ENCODE measurements at places on chromosomes 3 and 15.

DNA sequence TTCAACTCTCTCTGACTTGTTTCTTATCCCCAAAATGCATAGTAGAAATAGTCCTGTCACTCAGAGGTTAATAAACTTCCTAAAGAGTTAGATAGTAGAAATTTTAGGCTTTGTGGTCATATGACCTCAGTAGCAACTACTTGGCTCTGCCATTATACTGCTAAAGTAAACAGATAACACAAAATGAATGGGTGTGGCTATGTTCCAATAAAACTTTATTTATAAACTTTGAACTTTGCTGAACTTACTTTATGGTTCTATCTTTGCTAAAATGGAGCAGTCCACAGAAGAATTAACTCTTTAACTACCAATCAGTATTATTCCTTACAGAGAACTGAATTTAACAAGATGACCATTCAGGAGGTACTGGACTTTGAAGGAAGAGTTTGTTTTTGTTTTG lies 393.6 kb upstream of the CDIN1 start:
- no peak for DNase-seq

GRCh38 chr15:70788114-70789049 lies 25.0 kb upstream of the UACA start:
- DNase-seq: no peak

DNA sequence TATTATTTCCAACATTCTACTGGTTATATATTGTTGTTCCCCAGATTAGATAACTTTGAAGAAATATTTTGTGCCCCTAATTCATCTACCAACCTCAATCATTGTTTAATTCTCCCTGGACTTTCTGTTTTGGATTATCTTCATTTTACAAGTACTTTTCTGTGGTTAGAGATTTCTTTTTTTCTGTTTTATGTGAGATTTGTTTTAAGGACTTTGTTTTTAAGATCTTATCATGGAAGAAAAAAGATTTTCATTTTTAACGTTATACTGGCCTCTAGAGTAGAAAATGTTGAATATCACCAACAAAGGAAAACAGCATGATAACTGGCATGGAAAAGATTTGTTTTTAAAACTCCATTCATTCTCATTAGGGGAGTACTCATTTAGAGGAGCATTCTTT lies 210.9 kb upstream of the KCNMB2 start:
- DNase-seq: no peak

DNA sequence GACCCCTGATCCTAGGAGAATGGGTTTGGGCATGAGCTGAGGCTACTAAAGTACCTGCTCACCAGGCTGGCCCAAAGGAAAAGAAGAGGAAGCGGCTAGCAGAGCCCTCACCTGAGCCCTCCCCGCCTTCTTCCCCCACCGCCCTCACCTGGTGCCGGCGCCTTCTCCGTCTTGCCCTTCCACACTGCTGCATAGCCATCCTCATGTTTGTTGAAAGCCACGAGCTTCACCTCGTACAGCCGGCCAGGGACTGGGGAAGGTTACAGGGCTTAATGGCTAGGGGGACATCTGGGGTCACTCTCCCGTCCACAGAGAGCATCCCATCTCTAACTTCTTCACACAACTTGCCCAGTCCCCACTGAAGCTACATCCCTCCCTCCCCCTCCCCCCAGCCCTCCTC lies 13.9 kb upstream of the IGDCC3 start:
- no peak for DNase-seq

DNA sequence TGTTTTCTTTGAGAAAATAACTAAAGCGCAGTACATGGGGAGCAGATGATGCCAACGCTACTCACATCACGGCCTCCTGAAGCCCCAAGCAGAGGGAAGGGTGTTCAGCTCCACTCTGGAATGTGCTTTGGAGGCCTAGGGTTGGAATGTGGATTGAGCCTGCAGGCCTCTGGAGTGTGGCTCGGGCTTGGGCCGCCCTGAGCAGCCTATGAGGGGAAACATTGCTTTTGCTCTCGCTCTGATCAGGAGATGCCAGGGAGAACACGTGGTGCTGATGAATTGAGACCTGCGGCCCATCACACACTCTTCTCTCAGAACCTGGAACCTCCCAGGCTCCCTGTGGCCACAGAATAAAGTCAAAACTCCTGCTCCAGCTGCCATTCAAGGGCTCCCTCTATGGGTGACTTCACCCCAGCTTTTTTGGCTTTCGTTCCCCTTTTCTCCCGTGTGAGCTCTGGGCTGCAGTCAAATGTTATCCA lies 23.3 kb downstream of the CCDC13 start:
- DNase-seq: no peak

GRCh38 chr15:38378161-38378560 lies 75.8 kb upstream of the FAM98B start:
- DNase-seq: no peak

DNA sequence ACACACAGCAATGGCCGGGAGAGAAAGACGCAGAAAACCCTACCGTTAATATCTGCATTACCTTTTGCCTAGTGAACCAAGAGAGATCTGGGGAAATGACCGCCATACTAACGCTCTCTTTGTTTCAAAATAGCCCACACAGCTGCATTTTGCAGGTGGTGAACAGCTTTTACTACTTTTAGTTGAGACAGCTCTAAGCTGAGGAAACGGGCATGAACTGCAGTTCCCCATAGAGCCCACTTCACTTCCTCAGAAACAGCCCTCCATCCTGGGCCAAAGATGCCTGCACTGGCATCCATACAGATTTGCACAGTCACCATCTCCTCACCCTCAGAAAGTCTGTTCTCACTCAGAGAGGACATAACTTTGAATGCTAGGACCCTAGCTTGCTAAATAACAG lies 45.0 kb downstream of the ZNF860 start:
- DNase-seq: no peak

GRCh38 chr3:126999383-126999782 lies 16.5 kb downstream of the PLXNA1 start:
- no peak for DNase-seq

DNA sequence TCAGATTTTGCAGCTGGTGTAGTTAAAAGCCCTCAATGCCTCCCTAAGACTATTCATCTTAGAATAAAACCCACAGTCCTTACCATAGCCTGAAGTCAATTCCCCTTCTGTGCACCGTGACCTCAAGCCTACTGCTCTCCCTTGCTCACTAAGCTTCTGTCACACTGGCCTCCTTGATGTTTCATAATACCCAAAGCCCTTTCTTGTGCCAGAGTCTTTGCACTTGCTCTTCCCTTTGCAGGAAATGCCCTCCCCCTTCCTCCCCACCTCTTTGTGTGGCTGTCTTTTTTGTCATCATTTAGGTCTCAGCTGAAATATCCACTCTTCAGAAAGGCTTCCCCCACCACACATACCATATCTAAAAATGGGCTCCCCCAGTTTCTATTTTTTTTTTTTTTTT lies 4.2 kb upstream of the PLEKHO2 start:
- peak; percentile 69 for DNase-seq

GRCh38 chr3:39347586-39347876 lies 18.0 kb downstream of the CCR8 start:
- no peak for DNase-seq

GRCh38 chr15:49877117-49877872 lies 241.7 kb downstream of the ATP8B4 start:
- DNase-seq: no peak

DNA sequence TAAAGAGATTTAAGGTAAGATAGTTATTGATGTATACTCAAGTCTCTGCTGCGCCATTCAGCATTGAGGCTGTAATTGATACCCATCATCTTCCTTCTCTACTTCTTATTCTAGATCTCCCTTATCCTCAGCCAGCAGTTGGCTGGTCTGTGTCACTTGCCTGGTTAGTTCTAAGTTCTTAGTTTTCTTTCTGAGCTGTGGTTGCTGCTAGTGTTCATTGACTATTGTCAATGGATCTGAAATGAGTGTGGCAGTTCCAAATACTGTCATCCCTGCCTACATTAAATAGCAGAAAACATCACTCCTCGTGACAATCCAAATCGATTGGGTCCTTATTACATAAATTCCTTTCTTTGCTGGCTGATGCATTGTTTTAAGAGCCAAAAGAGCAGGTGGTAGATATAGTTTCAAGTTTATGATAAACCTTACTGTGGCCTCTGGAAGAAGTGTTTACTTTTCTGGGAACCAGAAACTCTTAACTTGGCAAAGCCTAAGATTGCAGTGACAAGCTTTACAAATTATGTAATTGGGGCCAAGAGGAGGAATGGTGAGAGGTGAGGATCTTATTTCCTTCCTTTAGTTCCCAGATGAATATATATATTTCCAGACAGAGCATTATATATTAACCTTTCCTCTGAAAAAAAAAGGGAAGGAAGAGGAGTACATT lies 168.0 kb downstream of the GMNC start:
- no peak for DNase-seq

DNA sequence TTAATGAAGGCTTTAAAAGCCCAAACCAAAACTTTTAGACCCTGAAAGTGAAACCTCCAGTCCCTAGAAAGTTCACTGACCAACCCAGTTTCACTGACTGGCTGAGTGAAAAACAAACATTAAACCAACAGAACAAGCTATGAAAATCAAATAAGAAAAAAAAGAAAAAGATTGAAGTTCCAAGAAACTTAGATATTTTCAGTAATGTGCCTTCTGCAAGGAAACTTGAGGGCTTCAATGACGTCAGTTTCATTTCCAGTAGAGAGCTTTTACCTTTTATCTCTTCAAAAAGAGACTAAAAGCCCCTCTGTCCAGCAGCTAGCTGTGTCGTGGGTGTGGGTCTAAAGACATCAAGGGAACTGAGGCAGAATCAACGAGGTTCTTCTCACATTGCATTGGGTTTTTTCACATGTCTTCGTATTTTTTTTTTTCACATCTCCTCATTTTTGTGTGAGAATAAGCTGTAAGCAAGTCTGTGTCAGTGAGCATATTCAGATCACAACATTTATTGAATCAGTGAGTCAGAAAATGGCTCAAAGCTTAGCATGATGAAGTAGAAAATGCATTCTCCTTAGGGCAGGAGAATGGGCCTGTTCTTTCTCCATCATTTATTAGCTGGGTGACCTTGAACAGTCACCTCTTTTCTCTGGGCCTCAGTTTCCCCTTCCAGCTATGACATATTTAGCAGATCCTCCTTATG lies 54.8 kb upstream of the BCL6 start:
- peak; percentile 34 for DNase-seq

DNA sequence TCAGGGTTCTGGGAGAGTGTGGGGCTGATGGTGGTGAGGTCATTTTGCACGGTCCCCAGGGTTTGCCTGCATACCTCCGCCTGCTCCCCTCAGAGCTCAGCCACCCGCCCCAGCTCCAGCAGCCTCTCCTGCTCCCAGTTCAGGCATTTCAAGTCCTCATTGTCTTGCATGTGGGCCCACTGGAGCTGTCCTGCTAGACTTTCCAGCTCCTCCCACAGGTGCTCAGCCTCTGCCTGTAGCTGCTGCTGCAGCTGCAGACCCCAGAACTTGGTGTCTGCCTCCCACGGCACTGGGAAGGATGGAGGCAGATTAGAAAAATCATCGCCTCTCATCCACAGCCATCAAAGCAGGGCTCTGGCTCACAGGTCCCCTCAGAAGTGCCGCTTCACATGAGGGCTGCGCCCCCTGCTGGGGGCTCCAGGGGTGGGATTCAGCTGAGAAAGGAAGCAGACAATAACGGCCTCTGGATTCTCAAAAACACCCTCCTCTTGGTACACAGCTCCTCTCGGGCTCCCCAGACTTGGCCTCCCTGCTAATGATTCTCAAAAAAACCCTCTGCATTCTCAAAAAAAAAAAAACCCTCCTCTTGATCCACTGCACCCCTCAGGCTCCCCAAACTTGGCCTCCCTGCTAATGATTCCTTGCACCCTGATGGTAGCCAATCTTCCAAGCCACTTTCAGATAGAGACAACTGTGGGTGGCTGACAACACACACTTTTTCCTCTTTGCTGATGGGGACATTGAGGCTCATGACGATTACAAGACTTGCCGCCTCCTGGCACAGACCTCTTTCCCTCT lies 89.3 kb upstream of the C2CD4B start:
- DNase-seq: peak; percentile 37

DNA sequence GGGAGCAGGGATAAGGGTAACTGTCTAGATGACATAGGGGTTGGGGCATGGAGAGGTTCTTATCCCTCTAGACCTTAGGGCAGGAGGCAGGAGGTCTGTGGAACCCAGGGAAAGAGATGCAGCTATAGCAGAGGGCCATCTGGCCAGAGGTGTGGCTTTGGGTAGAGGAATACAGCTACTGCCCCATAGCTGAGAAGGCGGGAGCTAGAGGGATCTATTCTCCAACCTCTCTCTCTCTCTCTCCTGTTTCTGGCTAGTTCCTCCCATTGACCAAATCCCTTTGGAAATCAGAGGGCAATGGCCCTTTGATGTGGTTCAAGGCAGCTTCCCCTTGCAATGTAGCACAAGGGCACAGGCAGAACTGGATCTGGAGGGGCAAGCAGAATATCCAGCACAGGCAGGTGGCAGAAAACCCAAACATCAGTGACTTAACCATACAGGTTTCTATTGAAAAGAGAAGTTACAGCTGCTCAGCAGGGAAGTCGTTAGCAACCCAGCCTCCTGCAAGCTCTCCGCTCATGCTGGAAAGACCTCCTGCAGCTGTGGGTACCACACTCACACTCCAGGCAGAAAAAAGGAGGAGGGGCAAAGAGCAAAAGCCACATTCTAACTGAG lies 22.3 kb upstream of the LMOD3 start:
- DNase-seq: no peak

DNA sequence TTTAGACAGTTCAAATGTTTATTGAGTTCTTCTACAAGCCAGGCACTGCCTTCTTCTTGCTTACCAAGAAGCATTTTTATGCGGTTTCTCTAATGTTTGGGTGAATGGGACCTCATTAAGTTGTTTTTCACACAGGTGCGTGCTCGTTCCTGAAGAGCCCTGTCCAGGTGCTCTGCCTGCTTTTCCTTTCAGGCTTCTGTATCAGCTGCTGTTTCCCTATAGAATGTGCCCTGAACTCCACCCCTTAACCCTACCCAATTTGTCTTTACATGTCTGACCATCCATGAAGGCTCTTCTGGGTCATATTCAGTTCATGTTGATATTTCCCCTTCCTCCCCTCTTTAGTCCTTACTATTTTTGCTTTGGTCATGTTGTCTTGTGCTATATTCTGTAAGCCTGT lies 22.4 kb upstream of the GOLGA6L10 start:
- no peak for DNase-seq

GRCh38 chr15:35973029-35973428 lies 427.1 kb upstream of the DPH6 start:
- no peak for DNase-seq

- DNase-seq: no peak
Observed at GRCh38 chr3:160023476-160023875, 34.8 kb downstream of the IL12A start.

GRCh38 chr3:90069748-90070147 lies 962.3 kb downstream of the EPHA3 start:
- no peak for DNase-seq

GRCh38 chr3:169861871-169862270 lies 7.9 kb downstream of the LRRC31 start:
- no peak for DNase-seq

- DNase-seq: no peak
Observed at GRCh38 chr3:108569336-108569735, 19.9 kb downstream of the CIP2A start.

- no peak for DNase-seq
Observed at GRCh38 chr15:63169788-63170187, 12.5 kb upstream of the RPS27L start.
